ENCODE measurements at places on chromosomes 4 and X.

DNA sequence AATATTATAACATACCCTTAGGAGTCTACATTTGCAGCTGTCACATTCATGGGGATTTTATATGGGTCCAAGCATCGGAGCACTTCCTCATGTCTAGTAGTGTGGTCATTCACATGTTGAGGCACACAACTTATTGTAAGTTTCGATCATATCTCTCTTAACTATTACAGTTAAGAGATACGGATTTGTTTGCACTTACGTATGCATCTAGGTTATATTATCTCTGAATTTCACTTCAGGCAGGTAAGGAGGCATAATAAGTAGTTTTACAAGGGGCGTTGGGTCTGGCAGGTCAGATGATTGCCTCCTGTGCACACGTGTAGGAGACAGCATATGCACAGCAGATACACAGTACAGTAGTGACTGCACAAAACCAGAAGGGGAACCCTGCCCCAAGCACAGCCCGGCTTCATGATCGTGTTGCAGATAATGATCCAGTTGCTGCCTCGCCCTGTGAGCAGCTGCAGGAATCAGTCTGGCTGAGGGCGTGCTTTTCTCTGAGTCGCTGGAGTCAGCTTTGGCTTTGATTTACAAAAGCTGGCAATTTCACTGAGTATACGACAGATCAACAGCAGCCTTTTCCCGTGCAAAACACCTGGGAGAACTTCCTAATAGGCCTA lies 302.9 kb upstream of the GATB start:
- DNase-seq = no peak

DNA sequence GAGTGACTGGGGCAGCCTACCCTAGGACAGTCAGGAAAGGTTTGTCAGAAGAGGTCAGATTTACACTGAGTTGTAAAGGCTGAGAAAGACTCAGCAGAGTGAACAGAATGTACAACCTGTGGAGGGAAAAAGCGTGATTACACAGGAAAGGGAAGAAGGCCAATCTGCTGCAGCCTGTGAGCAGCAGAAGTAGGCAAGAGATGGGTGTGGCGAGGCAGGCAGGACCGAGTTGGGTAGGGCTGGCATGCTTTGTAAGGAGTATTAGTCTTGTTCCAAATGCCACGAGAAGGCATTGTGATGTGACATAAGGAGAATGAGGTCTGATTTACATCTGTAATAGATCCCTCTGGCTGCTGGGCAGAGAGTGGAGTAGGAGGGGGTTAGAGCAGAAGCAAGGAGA lies 12.6 kb downstream of the SGMS2 start:
- no peak for DNase-seq

GRCh38 chrX:81392396-81392795 lies 190.5 kb downstream of the SH3BGRL start:
- DNase-seq = no peak

DNA sequence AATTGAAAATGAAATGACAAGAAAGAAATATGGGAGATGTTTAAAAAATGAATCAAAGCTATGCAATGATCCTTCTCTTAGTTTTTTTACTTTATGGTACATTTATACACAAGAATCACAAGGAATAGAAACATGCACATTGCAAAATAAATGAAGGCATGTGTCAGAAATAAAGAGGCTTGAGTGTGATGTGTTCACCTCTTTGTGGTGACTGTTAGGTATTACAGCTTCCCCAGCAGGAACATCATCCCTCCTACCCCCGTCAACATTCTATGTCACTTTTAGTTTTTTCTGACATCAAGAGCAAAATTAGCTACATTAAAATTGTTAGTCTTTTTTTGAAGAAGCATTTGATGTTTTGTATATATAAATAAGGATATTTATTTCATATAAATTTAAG lies 214.8 kb downstream of the SLC4A4 start:
- no peak for DNase-seq

- DNase-seq = no peak
Measured at GRCh38 chrX:56308726-56309125, 76.6 kb downstream of the KLF8 start.
